Hypothalamus (tissue), 51 donors: ENCODE measurements at places on chromosomes 16 and 17.

DNA sequence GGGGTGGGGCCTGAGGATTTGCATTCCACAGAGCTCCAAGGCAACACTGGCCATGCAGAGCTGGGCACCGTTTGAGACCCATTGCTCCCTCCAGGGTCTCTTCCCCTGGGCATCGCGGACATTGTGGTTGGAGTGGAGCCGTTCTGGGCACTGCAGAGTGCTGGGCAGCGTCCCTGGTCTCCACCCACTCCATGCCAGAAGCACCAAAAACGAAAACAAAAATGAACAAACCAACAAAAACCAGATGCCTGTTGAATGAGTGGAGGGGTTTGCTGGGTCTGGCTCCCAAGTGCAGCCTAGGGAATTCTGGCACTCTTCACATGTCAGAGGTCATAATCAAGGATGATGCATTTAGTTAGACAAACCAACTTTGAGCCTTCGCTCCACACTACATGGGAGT, 17.9 kb downstream of the WNT9B start:
- DNase-seq: no peak

GRCh38 chr16:70579648-70580630, 56.3 kb downstream of the SF3B3 start:
- DNase-seq: no peak

GRCh38 chr16:48395375-48395774, 10.2 kb upstream of the SIAH1 start:
- no peak for DNase-seq

GRCh38 chr17:76384222-76384986, at the start of gene SPHK1:
TSS of gene SPHK1 (plus strand) at chr17:76384609. CDS start at chr17:76385645, 1,036 bp downstream.
- DNase-seq: no peak

GRCh38 chr16:58644765-58645487, 15.3 kb upstream of the CNOT1 start:
- DNase-seq: no peak

DNA sequence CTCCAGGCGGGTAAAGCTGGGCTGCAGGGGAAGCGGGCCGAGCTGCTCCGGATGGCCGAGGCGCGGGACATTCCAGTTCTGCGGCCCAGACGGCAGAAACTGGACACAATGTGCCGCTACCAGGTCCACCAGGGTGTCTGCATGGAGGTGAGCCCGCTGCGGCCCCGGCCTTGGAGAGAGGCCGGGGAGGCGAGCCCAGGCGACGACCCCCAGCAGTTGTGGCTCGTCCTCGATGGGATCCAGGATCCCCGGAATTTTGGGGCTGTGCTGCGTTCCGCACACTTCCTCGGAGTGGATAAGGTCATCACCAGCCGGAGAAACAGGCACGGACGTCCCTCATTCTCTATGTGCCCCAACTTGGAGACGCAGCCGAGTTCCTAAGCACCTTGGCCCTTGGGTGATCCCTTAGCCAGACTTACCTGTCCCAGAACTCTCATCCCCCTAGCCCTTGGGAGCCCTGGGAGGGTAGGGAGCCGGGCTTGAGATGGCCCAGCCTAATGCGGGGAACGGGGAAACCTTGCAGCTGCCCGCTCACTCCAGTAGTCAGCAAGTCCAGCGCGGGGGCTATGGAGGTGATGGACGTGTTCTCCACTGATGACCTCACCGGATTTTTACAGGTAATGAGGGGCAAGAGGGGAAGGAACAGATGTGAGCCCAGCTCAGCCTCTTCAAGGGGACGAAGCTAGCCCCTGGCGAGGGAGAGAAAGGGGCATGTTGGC, 806 bp downstream of the MRM1 start:
- no peak for DNase-seq

DNA sequence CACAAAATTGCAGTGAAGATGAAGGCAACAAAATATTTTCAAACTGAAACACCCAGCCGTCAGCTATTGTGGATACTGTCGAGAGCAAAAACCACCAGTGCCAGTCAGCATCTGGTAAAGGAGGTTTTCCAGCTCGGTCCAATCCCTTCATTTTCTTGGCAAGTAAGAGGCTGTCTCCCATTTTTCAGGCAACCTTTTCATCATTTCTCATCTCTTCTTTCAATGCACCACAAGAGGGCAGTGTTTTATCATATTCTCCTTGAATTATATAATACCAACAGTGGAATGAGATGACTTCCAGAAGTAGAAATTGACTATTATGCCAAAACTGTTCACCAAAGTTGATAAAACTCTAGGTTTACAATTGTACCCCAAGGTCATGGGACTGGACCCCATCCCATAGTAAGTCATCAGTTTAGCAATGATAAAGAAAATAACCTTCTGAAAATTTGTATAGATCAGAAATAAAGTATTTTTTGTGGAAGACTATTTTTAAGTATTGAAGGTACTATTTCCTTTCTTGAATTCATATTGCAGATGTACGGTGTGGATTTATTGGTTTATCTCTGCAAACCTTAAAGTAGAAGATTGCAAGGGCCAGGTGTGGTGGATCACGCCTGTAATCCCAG, 16.8 kb downstream of the NQO1 start:
- DNase-seq: no peak

DNA sequence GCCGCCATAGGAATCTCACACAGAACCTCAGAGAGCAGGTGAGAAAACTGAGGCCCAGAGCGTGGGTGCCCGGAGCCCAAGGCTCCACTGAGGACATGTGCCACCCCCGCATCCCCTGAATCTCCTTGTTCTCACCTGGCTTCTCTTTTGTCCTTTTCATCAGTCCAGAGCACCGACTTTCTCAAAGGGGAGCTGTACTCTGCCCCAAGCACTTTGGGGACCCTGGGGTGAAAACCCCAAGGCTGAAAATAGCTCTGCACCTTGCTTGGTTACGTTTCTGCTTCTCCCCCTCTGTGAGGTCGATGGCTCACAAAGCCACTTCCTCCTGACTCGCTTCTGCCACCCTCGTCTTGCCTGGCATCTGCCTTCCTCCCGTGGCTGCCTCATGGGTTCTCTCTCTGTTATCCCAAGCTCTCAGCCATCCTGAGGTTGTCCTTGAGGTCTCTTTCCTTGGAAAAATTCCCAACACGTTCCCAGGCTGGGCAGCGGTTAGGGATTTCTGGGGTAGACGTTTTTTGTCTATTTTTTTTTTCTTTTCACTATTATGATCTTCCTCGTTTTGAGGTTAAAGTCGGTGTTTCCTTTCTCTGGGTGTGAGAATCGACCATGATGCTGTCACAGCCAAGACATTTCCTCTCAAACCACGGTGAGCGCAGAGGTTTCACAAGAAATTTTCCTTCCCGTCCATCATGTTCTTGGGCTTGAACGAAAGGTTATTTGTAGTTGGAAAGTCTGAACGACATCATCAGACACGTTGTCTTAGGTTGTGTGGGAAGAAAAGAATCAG, 37.2 kb downstream of the IRF8 start:
- DNase-seq: peak; percentile 12
